Omental fat pad (tissue), 4 donors: ENCODE measurements at places on chromosomes 16 and 17.

GRCh38 chr16:57725554-57725953 is 10.0 kb upstream of the KATNB1 start:
- DNase-seq = no peak

DNA sequence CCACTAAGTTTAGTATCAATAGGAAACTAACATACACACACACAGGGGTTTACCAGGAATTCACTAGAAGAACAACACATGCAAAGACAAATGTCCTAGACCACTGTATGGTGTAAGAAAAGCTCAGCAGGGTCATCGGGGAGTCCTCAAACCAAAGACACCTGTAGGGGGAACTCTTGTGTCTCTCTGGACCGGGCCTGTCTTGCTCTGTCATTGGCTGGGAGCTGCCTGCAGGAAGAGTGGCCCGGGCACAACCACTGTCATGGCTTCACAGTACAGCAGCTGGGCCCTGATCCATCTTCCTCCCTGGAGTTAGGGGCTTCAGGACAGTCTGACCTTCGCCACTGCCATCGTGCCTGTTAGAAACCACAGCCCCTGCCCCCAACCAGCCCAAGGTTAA is 263.6 kb upstream of the DYNLRB2 start:
- DNase-seq = no peak

DNA sequence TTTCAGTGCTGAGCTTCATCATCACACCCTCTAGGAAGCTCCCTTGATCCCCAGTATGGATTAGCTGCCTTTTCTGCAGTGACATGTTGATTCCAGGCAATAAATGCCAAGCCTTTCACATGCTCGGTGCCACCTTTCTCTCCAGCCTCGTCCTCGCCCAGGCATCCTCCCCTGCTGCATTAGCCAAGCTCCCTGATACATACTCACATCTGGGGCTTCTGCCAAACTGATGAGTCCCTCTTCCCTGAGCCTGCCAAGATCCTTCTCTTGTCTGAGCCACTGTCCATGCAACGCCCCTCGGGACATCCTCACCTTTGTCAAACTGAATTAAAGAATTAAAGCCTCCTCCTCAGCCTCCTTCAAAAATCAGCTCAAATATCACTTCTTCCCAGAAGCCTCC is 538.5 kb upstream of the CDH11 start:
- DNase-seq = no peak

- DNase-seq = no peak
Observed at GRCh38 chr17:36657390-36657762, 56.0 kb downstream of the MRM1 start.

GRCh38 chr17:10022416-10022815 is 117.3 kb upstream of the RCVRN start:
- DNase-seq = no peak

DNA sequence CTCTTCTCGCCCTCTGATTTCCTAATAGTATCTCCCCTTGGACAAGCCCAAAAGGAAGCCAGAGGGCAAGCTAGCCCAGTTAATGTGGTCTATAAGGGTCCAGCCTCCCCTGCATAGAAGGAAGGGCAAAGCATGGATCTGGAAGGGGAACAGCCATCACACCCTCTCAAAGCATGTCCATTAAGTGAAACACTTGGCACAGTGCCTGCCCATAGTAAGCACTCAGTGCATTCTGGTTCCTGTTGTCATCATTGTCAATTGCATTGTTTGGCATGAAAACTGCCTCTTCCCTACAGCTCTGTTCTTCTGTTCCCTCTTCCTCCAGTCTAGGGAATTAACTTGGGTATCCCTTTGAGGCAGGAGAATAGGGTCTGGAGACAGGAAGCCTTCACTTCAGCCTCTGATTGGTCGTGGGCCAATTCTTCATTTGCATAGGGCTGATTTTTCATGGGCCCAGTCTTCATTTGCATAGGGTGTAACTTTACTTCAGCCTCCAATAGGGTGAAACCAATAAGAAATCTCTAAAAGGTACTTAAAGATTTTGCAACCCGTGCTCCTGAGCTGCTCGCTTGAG is 81.4 kb downstream of the C17orf67 start:
- no peak for DNase-seq

- DNase-seq = no peak
Observed at GRCh38 chr16:20291208-20292206, 35.8 kb downstream of the GP2 start.

- no peak for DNase-seq
Observed at GRCh38 chr16:23679274-23679985, 741 bp downstream of the PLK1 start.

- DNase-seq = no peak
Observed at GRCh38 chr17:4720787-4721186, 10.4 kb downstream of the ARRB2 start.

- no peak for DNase-seq
Observed at GRCh38 chr16:66512272-66513110, 37.4 kb downstream of the TK2 start.

DNA sequence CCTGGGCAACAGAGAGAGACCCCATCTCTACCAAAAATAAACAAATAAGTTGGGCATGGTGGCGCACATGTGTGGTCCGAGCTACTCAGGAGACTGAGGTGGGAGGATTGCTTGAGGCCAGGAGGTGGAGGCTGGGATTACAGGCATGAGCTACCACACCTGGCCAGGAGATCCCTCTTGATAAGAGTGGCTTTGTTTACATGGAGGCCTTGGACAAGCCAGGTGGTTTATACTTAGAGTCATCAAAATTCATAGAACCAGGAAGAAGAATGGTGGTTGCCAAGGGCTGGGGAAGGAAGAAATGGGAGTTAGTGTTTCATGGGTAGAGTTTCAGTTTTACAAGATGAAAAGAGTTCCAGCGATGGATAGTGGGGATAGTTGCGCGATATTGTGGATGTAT is 8.8 kb upstream of the ZFP1 start:
- DNase-seq = no peak

GRCh38 chr17:61410141-61411010 is 10.7 kb downstream of the TBX2 start:
- DNase-seq = no peak

- no peak for DNase-seq
Observed at GRCh38 chr16:84730406-84731106, 30.8 kb downstream of the USP10 start.

GRCh38 chr17:4853208-4853671 is 20.1 kb downstream of the MINK1 start:
- no peak for DNase-seq

DNA sequence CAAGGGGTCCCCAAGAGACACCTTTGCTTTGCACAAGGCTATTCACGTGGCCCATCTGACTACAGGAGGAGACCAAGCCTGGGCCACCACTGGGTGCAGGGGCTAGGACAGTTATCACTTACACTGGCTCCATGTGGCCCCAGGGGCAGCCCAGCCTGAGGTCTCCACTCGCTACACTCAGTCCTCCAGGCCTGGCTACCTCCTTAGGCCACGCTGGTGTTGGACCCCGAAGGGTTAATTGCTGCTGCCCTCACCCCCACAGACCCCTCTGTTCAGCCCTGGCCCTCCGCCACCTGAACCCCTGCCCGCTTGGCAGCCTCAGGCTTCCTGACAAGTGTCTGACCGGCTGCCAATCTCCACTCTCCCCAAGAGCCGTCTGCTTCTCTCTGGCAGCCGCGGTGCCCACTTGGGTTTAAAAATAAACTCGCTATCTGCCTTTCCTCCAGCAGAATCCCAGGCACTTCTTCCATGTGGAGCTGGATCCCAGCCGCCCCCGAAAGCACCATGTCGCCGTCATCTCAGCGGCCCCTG is 27.8 kb downstream of the ADAM11 start:
- DNase-seq = no peak

GRCh38 chr17:30376621-30377452 is 1.9 kb upstream of the CPD start:
- no peak for DNase-seq

DNA sequence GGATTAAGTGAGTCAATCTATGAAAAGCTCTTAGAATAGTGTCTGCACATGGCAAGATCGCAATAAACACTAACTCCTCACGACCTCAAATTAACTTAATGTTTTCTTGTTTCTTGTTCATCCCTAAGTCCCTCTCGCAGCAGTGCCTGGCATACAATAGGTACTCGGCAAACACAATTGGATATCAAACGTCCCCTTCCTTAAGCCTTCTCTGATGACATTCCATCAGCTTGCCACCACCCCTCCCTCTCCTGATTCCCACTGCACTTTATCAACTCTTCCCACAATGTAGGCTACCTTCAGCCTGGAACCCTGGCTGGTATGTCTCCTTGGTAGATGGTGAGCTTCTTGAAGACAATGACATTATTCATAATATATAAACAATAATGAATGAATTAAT is 33.3 kb downstream of the CCDC42 start:
- DNase-seq = no peak

DNA sequence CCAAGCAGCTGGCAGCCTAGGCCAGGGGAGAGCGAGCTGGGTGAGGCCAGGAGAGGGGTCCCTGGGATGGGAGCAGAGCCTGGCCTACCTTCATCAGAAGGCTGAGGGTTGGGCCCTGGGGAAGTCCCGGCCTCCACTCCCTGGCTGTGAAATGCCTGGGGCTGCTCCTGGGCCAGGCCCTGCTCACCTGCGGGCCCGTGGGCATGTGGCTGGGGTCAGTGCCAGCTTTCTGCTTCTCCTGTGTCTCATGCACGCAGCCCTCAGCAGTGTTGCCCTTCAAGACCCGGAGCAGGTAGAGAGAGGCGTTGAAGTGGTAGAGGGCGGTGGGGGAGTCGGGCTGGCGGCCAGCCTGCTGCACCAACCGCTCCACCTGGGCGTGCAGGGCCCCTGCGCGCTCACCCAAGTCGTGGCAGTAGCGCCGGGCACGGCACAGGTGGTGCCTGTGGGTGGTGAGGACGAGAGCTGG is 12.4 kb downstream of the MYBBP1A start:
- no peak for DNase-seq

- DNase-seq = no peak
Observed at GRCh38 chr17:7436556-7437368, 1.5 kb downstream of the TMEM102 start.

DNA sequence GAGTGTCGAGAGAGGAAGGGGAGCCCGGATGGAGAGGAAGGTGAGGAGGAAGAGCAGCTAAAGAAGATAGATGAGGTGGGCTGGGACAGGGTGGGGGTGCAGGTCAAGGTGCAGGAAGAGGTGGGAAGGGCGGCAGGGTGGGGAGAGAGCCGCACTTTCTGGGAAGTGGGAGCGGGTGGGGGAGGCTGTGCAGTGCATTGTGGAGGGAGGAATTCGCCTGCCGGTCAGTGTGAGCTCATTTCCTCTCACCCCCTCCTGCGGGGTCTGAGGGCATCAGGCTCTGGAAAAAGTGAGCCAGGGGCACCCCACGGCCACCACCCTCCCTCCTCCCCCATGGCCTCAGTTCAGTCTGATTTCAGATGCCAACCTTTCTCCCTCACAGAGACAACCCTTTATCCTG is 2.5 kb upstream of the ARHGAP23 start:
- DNase-seq = no peak

GRCh38 chr17:32741381-32741780 is 135.5 kb downstream of the MYO1D start:
- DNase-seq = no peak
